DMS79 treated with DMSO at 0.1 percent for 48 hours (cell line): ENCODE measurements at places on chromosomes 11 and 22.

- DNase-seq: no peak
Observed at GRCh38 chr11:32433914-32434355, 1.4 kb downstream of the WT1 start.

DNA sequence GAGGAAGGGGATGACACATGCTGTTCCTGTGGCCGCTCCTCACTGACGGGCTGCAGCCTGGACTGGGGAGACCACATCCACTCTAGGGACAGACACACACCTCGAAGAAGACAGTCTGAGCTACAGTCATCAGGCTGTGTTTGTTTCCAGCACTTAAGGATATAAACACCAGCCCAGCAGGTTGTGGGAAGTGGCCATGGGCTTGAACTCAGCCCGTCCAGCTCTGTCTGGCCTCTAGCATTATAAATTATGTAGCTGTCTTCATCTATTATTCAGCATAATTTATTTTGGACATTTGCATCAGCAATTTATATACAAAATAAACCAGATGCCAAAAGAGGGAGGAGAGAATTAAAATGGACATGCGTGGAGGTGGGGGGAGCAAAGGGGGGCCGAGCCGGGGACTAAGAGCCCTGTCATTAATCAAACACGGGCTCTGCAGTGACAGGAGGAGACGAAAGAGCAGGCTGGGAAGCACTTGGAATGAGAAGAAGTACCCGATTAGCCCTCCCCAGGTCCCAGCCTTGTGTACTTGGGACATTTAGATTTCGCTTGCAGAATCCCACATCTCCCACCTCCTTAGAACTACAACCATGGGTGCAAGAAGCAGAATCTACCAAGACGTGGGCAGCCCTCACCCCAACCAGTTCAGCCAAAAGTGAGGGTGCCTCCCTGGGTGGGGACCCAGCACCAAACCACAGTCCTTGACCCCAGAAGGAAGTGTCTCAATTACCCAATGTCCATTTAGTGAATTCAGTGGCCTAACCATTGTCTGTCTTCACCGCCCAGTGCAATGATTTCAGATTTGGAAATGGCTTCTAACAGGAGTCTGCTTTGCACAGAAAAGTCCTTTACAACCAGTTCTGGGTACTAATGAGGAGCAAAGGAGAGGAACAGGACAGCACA is 309.6 kb downstream of the OPCML start:
- no peak for DNase-seq

- DNase-seq: no peak
Observed at GRCh38 chr11:10653261-10653660, 40.3 kb downstream of the IRAG1 start.

- no peak for DNase-seq
Observed at GRCh38 chr22:33076343-33076742, 18.2 kb upstream of the SYN3 start.

DNA sequence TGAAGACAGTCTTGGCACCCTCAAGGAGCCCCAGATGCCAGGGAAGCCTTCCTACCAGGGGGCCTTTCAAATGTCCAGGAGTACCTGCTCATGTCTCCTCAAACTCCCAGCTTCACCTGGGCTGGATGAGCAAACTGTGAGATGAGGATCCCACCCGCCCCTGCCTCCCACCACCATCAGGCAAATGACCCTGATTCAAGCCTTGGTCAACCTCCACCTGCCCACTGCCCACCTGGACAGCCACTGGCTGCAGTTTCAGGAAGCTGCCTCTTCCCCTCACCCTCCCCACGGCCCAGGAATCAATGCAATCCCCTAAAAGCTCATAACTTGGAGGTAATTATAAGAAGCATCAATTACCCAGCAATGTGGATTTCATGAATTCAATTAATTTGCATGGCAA is 122.7 kb downstream of the BUD13 start:
- no peak for DNase-seq

GRCh38 chr11:118488480-118489109 is 38.7 kb upstream of the TTC36 start:
- peak; percentile 83 for DNase-seq

GRCh38 chr11:87819151-87819550 is 356.1 kb downstream of the RAB38 start:
- DNase-seq: no peak

- DNase-seq: peak; percentile 44
Observed at GRCh38 chr11:115425250-115425649, 79.0 kb downstream of the CADM1 start.

DNA sequence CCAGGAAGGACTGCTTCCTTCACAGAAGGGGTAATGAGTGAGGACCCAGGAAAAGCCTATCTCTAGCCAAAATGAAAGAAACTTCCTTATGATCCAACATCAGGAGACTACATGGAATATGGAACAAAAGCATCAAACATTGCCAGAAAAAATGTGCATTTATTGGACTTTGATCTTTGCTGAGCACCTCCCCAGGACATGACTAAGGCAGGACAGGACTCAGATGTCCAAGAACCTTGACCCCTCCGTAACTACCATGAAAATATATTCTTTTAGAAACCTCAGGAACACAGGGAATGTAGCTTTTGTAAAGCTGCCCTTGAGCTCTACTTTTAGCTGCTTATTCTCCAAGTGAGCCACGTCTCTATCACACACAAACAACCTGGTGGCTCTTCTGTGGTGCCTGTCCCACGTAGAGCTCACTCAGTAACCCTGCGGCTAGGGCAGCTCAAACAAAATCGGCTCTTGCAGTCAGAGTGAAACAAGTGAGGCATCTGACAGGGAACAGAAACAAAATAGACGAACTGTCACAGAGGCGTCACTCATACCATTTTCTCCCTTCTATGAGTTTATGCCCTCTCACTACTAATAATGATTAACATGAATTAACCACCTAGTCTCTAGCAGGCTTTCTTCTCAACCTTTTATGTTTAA is 471.5 kb upstream of the API5 start:
- DNase-seq: no peak

DNA sequence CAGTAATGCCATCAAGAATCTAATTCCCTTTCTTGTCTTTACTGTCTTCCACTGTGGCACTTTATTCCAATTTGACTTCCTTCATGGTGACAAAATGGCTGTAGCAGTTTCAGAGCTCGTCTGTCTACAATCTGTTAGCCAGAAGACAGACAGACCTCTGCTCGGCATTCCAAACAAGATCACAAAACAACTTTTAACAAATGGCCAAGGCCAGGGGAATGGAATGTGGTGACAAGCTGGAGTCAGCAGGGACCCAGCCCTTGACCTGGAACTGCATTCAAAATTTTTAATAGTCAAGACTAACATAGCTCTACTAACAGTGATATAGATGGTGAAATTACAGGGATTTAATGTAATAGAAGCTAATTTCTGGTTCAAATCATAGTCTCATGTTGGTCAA is 637.2 kb downstream of the ETS1 start:
- no peak for DNase-seq

DNA sequence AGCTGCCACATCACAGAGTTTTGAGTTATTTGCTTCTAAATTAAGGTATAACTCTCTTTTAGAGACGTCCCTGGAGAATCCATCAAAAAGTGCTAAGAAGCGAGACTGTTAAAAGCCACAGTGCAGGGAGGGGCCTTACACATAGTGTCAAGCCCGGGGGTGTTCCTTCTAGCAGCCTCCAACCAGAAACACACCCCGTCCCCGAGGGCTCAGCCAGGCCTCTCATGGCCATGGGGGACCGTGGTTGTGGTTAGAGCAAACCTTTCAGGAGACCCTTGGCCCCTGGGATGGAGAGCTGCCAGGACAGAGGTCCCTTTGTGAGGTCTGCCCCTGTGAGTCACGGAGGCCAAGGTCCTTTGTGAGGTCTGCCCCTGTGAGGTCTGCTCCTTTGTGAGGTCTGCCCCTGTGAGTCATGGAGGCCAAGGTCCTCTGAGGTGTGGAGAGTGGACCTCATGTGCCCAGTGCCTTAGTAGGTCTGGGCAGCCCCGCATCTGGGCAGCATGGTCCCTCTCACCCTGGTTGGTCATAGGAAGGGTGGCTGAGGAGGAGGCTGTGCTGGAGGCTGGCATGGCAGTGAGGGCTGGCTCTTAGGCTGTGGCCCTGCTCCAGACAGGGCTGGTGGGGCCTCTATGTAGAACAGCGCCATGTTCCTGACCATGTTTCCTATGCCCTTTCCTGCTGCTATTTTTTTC is 5.4 kb downstream of the GNAZ start:
- DNase-seq: no peak

- DNase-seq: no peak
Observed at GRCh38 chr11:110148775-110149744, 55.9 kb downstream of the ZC3H12C start.

DNA sequence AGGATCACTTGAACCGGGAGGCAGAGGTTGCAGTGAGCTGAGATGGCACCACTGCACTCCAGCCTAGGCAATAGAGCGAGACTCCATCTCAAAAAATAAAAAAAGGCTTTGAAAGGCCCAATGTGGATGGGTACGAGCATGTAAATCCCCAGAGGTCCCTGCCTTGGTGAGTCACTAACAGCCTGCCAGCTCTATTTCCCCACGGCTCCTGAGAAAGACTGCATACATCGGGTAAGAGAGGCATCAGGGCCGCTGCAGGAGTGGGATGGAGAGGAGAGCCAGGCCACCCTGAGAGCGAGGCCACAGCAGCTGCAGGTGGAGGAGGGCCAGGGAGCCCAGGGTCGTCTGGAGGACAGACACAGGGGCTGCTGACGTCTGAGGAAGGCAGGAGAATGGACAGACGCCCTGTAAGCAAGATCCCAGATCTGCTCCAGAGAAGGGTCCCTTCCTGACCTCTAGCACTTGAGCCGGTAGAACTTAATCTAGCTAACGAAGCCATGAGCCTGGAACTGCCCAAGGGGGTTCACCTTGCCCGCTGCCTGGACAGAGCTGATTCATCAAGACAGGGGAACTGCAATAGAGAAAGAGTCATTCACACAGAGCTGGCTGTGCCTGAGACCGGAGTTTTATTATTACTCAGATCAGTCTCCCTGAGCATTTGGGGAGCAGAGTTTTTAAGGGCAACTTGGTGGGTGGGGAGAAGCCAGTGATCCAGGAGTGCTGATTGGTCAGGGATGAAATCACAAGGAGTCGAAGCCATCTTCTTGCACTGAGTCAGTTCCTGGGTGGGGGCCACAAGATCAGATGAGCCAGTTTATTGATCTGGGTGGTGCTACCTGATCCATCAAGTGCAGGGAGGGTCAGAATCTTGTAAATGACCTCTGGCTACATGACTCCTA is 5.1 kb upstream of the KRTAP5-9 start:
- DNase-seq: no peak

- DNase-seq: no peak
Observed at GRCh38 chr11:67289651-67290479, 762 bp downstream of the ANKRD13D start.

DNA sequence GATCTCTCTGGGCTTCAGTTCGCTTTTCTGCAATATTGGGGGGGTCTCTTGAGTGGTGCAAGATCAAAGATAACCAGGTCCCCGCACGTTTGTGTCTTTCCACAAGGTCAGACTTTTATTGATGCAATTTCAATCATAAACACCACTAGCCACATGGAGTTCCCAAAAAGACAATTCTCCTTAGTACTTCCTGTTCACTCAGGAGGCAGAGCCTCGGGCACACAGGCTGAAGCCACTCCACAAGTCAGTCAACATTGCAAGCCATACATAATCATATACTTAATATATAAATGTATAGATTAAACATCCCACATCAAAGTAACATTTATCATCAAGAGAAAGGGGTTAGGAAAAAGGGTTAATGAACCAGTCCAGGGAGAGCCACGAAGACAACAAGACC is 12.0 kb downstream of the ST14 start:
- DNase-seq: no peak

DNA sequence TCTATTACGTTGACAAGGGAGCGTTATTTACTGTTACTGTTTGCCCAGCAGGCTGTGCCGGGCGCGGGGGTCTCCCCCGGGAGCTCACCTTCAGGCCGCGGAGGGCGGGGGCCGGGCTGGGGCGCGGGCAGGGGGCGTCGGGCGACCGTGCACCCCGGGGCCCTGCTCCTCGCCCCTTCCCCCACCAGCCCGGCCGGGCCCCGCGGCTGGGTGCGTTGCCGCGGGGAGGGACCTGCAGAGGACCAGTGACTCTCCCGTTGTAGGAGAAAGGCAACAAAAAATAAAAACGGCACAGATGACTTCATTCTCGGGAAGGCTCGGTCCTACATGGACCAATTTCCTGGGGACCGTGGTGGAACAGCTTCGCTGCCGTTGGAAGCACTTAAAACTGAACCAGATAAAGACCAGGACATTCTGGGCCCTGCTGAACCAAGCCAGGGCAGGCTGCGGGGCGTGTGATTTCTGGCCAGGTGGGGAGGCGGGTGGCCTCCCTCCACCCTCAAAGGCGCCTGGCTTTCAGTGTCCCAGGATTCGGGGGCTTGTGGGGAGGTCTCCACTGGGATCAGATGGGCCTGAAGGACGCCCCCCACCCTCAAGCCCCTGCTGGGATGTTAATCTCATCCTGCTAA is 57.4 kb downstream of the IGLL1 start:
- no peak for DNase-seq

DNA sequence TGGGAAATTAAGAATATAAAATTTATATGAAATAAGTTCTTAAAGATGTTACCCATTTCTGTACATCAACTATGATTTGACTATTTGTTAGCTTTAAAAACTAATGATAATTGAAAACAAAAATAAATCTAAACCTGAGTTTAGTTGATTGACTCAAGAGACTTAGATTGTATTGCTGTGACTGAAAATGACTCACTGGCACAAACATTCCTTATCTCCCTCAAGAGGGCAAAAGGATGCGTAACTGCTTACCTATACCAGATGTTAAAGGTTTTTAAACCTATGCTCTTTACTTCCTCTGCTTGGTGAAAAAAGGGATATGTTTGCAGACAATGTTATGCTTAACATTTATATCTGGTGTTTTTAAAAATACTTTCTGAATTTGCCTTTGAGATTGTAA is 30.3 kb downstream of the ATM start:
- DNase-seq: no peak

DNA sequence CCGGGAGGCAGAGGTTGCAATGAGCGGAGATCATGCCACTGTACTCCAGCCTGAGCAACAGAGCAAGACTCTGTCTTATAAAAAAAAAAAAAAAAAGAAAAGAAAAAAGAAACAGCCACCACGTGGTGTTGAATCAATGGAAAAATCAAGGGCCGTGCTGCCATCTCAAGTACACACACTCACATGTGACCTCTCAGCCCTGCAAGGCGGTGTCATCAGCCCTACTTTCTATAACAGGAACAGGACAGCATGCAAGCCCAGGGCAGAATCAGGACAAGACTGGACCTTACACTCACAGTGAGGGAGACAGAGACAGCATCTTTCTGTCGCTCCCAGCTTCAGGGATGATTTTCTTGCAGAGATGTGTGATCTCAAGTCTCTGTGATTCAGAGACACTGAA is 179.6 kb downstream of the MPPED1 start:
- no peak for DNase-seq

- DNase-seq: peak; percentile 9
Observed at GRCh38 chr22:33438273-33438672, 380.1 kb upstream of the SYN3 start.
